Natural killer cell treated with Interleukin-12 subunit alpha and Interleukin-12 subunit beta and Interleukin-15 and Interleukin-18, amount 100 ng/mL, for 72 hours (primary cell): ENCODE measurements at places on chromosomes 3 and 15.

DNA sequence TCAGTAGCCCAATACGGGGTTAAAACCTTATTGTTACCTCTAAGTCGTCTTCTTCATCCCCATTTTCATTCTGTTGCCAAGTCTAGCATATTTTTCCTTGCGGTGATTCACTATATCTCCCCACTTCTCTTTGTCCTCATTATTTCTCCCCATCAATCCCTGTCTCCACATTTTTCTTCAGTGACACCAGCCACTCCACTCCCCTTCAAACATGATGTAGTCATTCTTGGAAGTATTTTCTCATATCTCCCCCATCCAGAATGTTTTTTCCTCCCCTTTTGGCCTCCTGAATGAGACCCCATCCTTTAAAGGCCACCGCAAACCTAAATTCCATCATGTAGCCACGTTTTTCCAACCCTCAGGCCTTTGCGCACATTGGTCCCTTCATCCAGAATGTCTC lies 105.9 kb downstream of the TOP2B start:
- no peaks in the 10 kb centered on the region for H3K36me3 ChIP-seq
- no peak overlapping the region for H3K27ac ChIP-seq
- H3K4me3 ChIP-seq = no peak overlapping the region
- no peaks in the 10 kb centered on the region for H3K27me3 ChIP-seq
- no peaks in the 10 kb centered on the region for H3K4me1 ChIP-seq

GRCh38 chr15:87829332-87830050 lies 427.0 kb downstream of the NTRK3 start:
- no peaks in the 10 kb centered on the region for H3K27me3 ChIP-seq
- no peaks in the 10 kb centered on the region for H3K4me1 ChIP-seq
- DNase-seq = no peak
- no peak overlapping the region for H3K4me3 ChIP-seq

DNA sequence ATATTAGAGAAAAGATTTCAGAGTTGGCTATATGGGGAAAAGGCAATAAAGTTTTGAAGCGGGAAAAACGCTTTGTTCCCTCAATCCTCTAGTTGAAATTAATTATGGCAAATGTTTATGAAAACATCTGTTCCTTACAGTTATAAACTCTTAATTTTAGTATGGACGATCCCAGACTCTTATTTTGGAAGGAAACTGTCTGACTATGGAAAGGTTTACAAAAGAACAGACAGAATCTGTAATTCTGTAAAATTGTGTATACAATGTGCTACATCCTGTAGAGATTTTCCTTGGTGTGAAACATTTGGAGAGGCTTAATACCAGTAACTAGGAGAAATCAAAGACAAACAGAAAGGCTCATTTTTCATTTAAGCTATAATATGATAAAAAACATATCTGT lies 311.8 kb downstream of the TBC1D5 start:
- no peak overlapping the region for H3K27ac ChIP-seq
- DNase-seq = no peak
- no peaks in the 10 kb centered on the region for H3K27me3 ChIP-seq
- no peaks in the 10 kb centered on the region for H3K36me3 ChIP-seq

- no peaks in the 10 kb centered on the region for H3K36me3 ChIP-seq
- DNase-seq = no peak
- H3K27me3 ChIP-seq = no peaks in the 10 kb centered on the region
These were observed 57.4 kb downstream of the LRTM1 start for GRCh38 chr3:54870423-54870822.

DNA sequence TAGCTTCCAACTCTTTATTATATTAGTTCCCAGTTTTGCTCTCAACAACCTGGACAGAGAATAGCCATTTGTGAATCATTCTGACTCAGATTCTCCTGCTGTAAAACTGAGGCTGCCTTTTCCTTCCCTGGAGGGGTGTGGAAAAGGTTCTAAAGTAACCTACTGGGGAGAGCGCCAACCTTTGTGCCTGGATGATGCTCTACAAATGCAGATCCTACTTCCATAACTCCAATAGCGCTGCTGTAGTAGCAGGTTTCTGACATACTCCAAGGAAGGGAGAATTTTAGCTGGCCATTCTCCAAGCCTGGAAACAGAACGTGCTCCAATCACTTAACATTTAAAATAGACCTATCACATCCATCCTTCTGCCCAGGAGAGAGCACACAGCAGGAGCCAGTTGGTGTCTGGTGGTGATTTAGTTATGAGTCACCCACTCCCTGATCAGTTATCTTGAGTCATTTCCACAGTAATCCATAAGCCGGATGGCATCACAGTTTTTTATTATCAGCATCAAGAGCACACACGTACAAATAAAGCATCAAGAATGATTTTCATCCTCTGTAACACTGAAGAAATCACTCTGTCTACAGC lies 38.3 kb downstream of the MYH15 start:
- peaks cover 22% of the 10 kb centered on the region for H3K27me3 ChIP-seq
- H3K27ac ChIP-seq = no peak overlapping the region
- no peak for DNase-seq
- H3K36me3 ChIP-seq = no peaks in the 10 kb centered on the region
- no peaks in the 10 kb centered on the region for H3K4me1 ChIP-seq

DNA sequence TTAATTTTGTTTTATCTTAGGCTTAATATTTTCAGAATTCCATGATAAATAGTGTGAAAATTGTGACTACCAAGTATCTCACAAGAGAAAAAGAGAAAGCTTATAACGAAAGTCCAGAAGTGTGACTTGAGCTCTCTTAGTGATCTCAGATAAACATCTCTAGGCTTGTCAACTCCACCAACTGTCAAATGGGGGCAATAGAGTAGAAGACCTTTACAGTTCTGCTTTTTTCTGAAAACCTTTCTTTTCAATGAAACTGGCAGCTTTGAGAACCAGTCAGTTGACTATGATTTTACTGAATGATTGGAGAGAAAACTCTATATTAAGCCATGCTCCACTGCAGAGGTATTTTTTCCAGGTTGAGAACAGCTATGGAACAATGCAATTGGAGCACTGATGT lies 119.2 kb upstream of the TP63 start:
- no peak overlapping the region for H3K27ac ChIP-seq
- no peak for DNase-seq
- no peaks in the 10 kb centered on the region for H3K27me3 ChIP-seq
- no peaks in the 10 kb centered on the region for H3K36me3 ChIP-seq
- no peak overlapping the region for H3K4me3 ChIP-seq

DNA sequence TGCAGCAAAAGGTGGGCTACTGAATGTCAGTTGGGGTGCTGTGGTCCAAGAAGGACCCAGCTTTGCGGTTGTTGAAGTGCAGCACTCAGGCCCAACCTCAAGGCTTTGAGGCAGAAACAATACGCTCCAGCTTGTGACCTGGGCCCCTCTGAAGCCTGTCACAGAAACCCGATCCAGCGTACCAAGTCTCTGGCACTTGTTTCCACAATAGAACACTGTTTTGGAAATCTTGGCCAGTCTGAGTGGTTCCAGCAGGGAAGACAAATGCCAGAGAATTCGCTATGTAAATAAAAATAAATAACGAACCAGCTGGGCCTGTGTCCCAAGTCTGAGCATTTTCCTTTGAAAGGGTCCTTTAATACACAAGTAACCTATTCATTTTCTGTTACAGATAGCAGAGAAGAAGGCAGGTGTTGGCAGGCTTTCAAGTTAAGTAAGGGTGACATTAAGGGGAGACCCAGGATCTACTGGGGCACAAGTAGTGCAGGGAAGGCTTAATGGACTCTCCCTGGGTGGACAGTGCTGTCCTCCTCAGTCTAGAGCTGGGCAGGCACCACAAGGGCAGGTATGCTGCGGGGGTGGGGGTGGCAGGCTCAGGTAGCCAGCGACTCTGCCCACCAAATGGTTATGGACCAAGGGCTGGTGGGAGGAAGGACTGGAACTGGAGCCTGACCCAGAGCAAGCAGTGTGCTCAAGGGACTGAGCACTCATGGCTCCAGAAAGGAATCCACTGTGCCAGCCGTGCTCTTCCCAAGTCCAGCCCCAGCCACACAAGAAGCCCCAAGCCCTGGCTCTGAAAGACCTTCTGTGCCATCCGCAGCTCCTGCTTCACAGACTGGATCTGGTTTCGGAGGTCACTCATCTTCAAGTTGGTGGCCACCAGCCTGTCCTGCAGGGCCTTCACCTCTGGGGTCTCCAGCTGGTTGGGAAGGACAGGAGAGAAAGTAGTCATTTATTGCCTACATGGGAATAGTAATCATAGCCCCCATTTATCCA lies 26.3 kb downstream of the CCDC13 start:
- no peak for DNase-seq
- no peak overlapping the region for H3K4me3 ChIP-seq
- no peaks in the 10 kb centered on the region for H3K4me1 ChIP-seq
- H3K27ac ChIP-seq = no peak overlapping the region

- DNase-seq = no peak
- no peaks in the 10 kb centered on the region for H3K4me1 ChIP-seq
- H3K27ac ChIP-seq = no peak overlapping the region
- peaks cover 22% of the 10 kb centered on the region for H3K36me3 ChIP-seq
- no peak overlapping the region for H3K4me3 ChIP-seq
These were observed 455.0 kb downstream of the EPHA3 start for GRCh38 chr3:89562373-89562772.

DNA sequence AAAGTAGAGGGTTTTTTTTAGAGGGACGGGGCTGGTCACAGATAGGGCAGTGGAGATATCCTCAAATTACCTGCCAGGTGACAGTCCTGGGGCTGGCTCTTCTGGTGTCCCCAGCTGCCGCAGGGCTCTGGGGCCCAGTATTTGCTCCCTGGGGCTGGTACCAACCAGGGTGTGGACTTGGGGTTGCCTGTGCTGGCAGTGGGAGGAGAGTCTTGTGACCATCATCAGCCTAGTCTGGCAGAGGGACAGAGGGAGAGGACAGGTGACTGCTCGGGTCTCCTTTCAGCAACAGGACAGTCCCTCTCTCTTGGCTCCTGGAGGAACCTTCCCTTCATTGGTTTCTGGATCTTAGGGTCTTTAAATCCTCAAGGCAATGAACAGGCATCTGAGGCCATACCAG lies 7.9 kb upstream of the RPP14 start:
- no peak overlapping the region for H3K27ac ChIP-seq
- no peaks in the 10 kb centered on the region for H3K36me3 ChIP-seq
- H3K4me3 ChIP-seq = no peak overlapping the region
